Activated CD4-positive, alpha-beta memory T cell treated with anti-CD3 and anti-CD28 coated beads for 36 hours (primary cell): ENCODE measurements at places on chromosomes 2 and 18.

DNA sequence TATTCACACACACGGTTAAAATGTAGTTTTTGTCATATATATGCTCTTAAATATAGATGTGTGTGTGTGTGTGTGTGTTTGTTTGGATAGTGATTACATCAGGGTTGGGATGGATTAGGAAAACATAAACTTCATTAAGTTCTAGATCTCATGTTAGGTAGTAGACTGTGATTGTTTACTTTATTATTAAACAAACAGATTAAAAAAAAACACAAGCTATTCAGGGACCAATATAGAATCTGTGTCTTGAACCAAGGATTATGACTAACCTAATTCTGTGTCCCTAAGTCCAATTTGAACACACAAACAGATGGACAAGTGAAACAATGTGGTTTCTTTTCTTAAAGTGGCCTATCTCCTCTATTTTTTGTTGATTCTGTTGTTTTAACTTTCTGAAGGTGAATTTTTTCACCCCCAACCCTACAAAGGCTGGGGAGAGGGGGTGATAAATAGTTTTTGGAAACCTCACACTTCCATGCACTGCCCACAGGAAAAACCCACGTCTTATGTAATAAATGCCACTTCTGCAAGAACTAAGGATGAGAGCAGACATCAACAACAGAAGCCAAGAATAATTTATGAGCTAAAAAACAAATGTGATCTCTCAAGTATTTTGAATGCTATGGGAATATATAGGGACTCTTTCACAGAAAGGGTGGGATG is 40.7 kb downstream of the IL1R2 start:
- no peaks in the 10 kb centered on the region for H3K27me3 ChIP-seq
- H3K4me1 ChIP-seq = peaks cover 54% of the 10 kb centered on the region
- DNase-seq = no peak
- H3K27ac ChIP-seq = no peak overlapping the region
- H3K36me3 ChIP-seq = peaks cover 11% of the 10 kb centered on the region

DNA sequence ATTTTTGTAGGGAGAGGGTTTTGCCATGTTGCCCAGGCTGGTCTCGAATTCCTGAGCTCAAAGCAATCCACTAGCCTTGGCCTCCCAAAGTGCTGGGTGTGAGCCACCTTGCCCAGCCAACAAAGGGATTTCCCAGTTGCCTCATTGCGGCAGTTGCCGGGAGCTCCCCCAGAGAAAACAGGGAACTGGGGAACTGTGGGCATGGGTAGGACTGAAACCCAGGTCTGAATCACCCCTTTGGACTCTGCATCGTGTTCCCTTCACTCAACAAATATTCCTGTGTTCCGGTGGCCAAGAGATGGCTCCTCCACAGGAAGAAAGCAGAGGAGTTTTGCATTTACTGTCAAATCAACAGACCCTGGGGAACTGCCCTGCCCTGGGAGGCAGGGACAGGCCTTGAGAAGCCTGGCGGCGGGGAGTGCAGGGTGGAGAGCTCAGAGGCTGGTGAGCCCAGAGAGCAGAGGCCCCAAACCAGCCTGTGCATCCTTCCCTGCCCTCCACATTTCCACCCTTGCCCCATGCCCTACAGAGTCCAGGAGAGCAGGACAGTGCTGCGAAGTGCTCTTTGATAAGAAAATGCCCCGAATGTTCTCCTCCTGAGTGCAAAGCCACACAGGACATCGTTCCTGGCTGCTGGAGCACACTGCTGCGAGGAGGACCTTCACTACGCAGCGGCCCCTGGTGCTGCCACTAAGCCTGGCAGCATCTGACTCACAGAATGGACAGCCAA is 24.9 kb downstream of the MYO7B start:
- H3K4me3 ChIP-seq = no peak overlapping the region
- peaks cover 16% of the 10 kb centered on the region for H3K4me1 ChIP-seq
- no peak overlapping the region for H3K27ac ChIP-seq
- H3K27me3 ChIP-seq = peaks cover 32% of the 10 kb centered on the region

GRCh38 chr2:120953843-120954584 is 218.3 kb downstream of the GLI2 start:
- no peak for DNase-seq
- no peaks in the 10 kb centered on the region for H3K36me3 ChIP-seq
- no peak overlapping the region for H3K4me3 ChIP-seq
- H3K4me1 ChIP-seq = no peaks in the 10 kb centered on the region

DNA sequence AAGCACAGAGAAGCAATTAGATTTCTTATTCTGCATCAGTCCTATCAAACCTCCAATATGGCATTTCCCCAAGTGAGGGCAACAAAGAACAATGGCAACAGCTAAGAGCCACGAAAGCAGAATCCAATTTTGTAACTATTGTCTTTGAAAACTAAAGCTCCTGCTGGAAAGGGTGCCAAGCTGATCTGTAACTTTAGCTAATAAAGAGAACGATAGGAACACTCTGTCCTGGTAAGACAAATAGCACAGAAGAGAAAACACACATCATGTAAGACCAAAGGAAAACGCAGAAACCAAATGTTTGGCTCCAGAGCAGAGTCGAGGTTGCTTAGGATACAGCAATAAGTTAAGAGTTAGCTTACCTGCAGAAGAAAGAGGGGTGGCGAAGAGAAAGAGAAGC is 160.5 kb downstream of the STK39 start:
- H3K27ac ChIP-seq = no peak overlapping the region
- H3K36me3 ChIP-seq = peaks cover 20% of the 10 kb centered on the region
- H3K4me3 ChIP-seq = no peak overlapping the region

GRCh38 chr18:3411327-3411726 is 38.6 kb upstream of the TGIF1 start:
- H3K4me1 ChIP-seq = peaks cover 18% of the 10 kb centered on the region
- no peak overlapping the region for H3K27ac ChIP-seq
- no peak for DNase-seq
- H3K27me3 ChIP-seq = no peaks in the 10 kb centered on the region
- no peaks in the 10 kb centered on the region for H3K36me3 ChIP-seq
- H3K4me3 ChIP-seq = no peak overlapping the region

- H3K4me1 ChIP-seq = peaks cover 5% of the 10 kb centered on the region
- H3K4me3 ChIP-seq = peak overlapping the region; percentile 46
- H3K36me3 ChIP-seq = no peaks in the 10 kb centered on the region
- no peak overlapping the region for H3K27ac ChIP-seq
Measured at GRCh38 chr2:38959938-38960608, 70.4 kb downstream of the ARHGEF33 start.

GRCh38 chr2:6800553-6800952 is 65.2 kb downstream of the CMPK2 start:
- peaks cover 13% of the 10 kb centered on the region for H3K27me3 ChIP-seq
- H3K36me3 ChIP-seq = no peaks in the 10 kb centered on the region
- H3K4me1 ChIP-seq = no peaks in the 10 kb centered on the region
- DNase-seq = no peak
- H3K27ac ChIP-seq = no peak overlapping the region

DNA sequence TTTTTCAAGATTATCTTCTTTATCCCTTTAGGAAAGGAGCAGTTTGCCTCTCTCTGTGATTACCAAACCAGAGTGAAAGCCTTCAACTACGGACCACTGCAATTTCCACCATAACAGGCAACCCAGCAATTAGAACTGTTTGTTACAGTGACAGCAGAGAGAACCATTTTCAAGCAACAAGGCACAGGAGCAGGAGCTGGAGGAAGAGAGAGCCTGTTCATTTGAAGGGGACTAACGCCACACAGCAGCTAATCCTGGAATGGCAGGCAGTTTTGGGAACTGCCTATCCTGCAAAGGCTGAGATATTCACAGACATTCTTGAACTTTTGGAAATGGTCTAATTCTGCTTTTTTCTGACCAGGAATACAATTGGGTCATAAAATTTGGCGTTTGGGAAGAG is 1541.9 kb upstream of the PIK3C3 start:
- no peaks in the 10 kb centered on the region for H3K4me1 ChIP-seq
- no peaks in the 10 kb centered on the region for H3K27me3 ChIP-seq
- H3K4me3 ChIP-seq = no peak overlapping the region
- H3K36me3 ChIP-seq = no peaks in the 10 kb centered on the region
- DNase-seq = no peak

- no peaks in the 10 kb centered on the region for H3K4me1 ChIP-seq
- no peak overlapping the region for H3K27ac ChIP-seq
- no peaks in the 10 kb centered on the region for H3K36me3 ChIP-seq
- peaks cover 6% of the 10 kb centered on the region for H3K27me3 ChIP-seq
- no peak overlapping the region for H3K4me3 ChIP-seq
Measured at GRCh38 chr18:69365658-69366057, 35.0 kb upstream of the DOK6 start.

- no peaks in the 10 kb centered on the region for H3K27me3 ChIP-seq
- H3K4me1 ChIP-seq = peaks cover 27% of the 10 kb centered on the region
- peak; percentile 31 for DNase-seq
- peak overlapping the region; percentile 66 for H3K27ac ChIP-seq
- peaks cover 16% of the 10 kb centered on the region for H3K36me3 ChIP-seq
Measured at GRCh38 chr2:60867848-60868247, 13.5 kb upstream of the REL start.

DNA sequence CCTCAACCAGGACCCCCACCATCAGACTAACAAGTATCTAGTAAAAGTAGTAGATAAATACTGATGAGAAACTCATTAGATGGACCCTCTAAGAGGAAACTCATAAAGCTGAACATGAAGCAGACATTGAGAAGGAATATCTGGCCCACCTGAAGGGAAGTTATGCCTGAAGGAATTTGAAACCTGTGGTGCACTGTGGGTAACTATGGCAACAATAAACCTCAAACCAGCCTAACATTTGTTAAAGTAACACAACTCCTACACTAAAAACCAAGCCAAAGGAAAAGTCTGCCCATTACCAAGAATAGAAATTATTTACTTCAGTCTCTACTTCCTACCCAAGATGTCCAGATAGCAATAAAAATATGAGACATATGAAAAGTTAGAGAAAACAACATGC is 43.4 kb downstream of the KIAA1328 start:
- no peak for DNase-seq
- H3K4me3 ChIP-seq = no peak overlapping the region
- peaks cover 47% of the 10 kb centered on the region for H3K36me3 ChIP-seq
- H3K4me1 ChIP-seq = no peaks in the 10 kb centered on the region
- H3K27ac ChIP-seq = no peak overlapping the region
- no peaks in the 10 kb centered on the region for H3K27me3 ChIP-seq

DNA sequence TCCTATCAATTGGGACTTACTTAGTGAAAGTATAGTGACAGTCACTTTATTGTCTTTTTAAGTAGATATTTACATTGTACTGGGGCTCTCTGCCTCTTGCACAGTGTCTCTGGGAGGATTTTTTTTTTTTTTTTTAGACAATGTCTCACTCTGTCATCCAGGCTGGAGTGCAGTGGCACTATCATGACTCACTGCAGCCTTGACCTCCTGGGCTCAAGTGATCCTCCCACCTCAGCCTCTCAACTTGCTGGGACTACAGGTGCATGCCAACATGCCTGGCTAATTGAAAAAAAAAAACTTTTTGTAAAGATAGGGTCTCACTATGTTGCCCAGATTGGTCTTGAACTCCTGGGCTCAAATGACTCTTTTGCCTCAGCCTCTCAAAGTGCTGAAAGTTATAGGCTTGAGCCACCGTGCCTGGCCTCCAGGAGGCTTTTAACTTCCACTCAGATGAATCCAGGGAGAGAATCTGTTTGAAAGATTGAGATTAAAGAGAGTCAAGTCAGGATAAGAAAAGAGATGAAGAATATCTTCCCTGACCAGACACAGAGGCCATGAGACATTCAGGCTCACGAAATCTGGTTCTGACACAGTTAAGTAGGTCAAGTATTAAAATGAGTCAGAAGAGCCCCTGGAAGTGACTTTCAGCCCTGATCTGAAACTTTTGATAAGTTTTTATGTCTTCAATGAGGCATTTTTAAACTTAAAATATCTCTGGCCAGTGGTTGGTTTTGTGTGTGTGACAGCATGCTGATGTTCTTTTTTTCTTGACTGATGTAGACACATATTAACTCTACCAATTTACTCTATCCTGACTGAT is 18.3 kb downstream of the ARHGEF33 start:
- DNase-seq = peak; percentile 30
- no peaks in the 10 kb centered on the region for H3K36me3 ChIP-seq
- no peak overlapping the region for H3K4me3 ChIP-seq
- H3K27ac ChIP-seq = peak overlapping the region; percentile 35
- no peaks in the 10 kb centered on the region for H3K27me3 ChIP-seq
- peaks cover 15% of the 10 kb centered on the region for H3K4me1 ChIP-seq

DNA sequence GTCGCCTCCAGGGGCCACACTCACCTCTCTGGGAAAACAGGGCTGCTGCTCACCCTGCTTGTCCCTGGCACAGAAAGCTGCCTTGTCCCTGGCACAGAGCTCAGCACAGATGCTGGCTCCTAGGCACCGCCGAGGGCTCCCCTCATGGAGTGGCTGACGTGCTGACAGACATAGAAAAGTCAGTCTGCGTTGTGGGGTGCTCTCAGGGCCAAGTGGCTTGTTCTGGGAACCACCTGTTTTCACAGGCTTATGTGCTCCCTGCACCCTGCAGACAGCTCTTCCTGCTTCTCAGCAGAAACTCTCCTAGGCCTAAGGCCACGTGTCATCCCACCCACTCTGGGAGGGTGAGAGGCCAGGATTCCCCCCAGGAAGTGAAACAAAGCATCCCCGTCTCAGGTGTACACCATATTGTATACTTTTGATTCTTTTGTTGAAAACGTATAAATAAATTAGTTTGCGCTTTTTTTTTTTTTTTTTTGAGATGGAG is 84.7 kb upstream of the TMEM200C start:
- no peaks in the 10 kb centered on the region for H3K36me3 ChIP-seq
- no peak for DNase-seq
- H3K4me1 ChIP-seq = no peaks in the 10 kb centered on the region
- no peak overlapping the region for H3K4me3 ChIP-seq

- H3K4me1 ChIP-seq = no peaks in the 10 kb centered on the region
- no peaks in the 10 kb centered on the region for H3K36me3 ChIP-seq
- no peak for DNase-seq
- H3K27ac ChIP-seq = no peak overlapping the region
- H3K27me3 ChIP-seq = peaks cover 17% of the 10 kb centered on the region
Measured at GRCh38 chr2:227185615-227186232, 21.3 kb downstream of the COL4A3 start.

DNA sequence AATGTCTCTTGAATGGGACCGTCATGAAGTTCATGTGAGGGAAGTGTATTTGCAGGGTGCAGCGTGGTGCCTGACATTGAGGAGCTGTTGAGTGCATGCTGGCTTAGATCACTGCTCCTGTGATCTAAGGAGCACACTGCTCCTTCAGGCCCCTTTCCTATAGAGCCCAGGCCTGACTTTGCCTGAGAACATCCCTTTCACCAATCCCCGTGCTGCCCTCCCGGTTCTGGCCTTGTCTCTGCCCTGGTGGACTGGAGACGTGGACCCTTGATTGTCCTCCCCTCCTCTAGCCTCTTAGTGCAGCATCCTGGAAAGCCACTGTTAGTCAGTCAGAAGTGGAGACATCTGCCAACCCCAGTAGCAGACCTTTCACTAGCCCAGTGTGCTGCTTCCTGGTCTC is 323.6 kb upstream of the HS6ST1 start:
- H3K4me3 ChIP-seq = no peak overlapping the region
- peak; percentile 6 for DNase-seq
- H3K27ac ChIP-seq = no peak overlapping the region
- no peaks in the 10 kb centered on the region for H3K36me3 ChIP-seq

GRCh38 chr18:23170137-23170536 is 34.9 kb downstream of the CABLES1 start:
- H3K27me3 ChIP-seq = no peaks in the 10 kb centered on the region
- no peak for DNase-seq
- H3K4me3 ChIP-seq = no peak overlapping the region
- H3K4me1 ChIP-seq = no peaks in the 10 kb centered on the region
- no peaks in the 10 kb centered on the region for H3K36me3 ChIP-seq
